ENCODE measurements at places on chromosomes 5 and 9.

DNA sequence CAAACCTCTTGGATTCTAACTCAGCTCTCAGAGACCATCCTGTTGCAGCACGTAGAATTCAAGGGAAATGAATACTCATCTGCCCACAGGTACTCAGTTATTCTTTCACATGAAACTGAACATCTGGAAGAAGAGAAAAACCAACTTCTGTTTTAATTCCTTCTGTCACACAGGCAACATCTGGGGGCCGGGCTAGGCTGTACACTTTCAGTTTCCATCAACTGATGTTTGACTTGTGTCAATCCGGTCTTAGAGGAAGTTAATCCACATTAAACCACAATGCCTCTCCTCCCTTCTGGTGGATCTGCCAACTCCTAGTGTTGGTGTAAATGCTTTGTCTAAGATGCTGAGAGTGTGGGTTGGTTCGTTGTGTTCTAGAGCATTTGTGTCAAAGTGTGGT lies 17.6 kb downstream of the DMRT3 start:
- no peak for DNase-seq

- DNase-seq = peak; percentile 76
These were observed 9.4 kb upstream of the PRSS3 start for GRCh38 chr9:33785914-33786313.

GRCh38 chr5:179126506-179126991 lies 66.4 kb downstream of the ZNF354C start:
- DNase-seq = peak; percentile 29

- DNase-seq = no peak
These were observed 40.6 kb downstream of the SFXN1 start for GRCh38 chr5:175519006-175519405.

DNA sequence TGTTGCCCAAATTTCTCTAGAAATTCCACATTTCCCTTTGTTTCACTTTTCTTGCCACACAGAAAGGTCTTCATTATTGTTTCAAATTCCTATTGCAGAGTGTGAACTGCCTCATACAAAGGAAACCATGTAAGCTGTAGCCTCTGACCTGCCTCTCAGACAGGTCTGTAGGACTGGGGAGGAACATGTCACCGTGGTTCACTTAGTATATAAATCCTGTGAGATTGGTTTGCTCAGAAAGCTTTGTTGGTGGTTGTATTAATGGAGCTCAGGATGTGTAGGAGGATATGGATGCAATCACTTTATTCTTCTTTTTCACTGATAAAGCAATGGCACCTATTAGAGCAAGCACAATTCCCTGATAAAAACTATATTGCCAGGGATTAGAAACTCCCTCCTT lies 4.2 kb downstream of the SGCD start:
- peak; percentile 15 for DNase-seq

GRCh38 chr5:82754759-82755158 lies 322.4 kb downstream of the TMEM167A start:
- DNase-seq = no peak

- DNase-seq = no peak
These were observed 2.8 kb downstream of the DCAF12 start for GRCh38 chr9:34123682-34124081.

DNA sequence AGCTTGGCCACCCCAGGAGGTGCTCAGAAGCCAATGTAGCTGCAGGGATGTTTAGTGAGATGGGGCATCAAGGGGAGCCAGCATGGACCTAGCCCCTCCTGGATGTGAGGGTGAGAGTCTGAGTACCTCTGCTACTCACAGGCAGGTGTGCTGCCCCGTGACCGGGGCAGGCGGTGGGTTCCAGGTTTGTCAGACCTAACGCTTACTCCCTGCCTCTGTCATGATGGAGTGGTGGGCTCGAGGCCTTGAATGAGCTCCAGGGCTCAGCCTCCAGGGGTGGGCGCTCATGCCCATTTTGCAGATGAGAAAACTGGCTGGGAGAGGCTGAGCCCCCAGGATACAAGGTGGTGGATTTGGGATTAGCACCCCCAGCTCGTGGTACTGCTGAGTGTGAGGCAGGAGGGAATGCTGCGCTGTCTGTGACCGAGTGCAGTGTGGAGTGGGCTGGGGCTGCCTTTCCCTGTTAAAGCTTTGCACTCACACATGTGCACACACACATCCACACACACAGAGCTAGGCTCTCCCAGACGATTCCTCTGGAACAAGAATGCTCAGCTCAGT lies 1.5 kb downstream of the RXRA start:
- peak; percentile 88 for DNase-seq

DNA sequence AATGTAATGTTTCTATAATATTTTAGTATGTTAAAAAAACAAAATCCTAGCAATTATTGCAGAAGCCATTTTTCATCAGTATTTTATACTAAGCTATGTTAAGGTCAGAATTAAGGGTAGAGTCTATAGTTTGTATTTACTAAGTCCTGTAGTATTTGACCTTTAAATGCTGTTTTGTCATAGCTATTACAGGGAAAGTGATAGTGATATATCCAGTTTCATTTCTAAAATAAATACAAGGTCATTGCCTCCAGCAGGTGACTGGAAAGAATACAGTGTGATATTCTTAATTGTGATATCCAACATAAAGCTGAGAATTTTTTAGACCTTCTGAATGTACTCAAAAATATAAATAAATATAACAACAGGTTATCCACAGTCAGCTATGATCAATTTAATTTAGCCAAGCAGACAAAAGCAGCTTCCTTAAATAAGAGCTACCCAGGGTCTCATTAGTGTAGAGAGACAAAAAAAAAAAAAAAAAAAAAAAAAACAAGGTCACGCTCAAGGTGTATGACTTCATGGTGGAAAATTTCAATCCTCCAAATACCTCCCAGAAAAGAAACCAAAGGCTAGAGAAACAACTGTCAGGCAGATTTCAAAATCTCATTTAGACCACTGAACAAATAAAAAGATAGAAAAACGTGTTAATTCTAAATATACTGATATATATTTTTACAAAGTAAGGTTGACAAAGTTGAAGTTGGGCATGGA lies 278.7 kb downstream of the HCN1 start:
- no peak for DNase-seq

DNA sequence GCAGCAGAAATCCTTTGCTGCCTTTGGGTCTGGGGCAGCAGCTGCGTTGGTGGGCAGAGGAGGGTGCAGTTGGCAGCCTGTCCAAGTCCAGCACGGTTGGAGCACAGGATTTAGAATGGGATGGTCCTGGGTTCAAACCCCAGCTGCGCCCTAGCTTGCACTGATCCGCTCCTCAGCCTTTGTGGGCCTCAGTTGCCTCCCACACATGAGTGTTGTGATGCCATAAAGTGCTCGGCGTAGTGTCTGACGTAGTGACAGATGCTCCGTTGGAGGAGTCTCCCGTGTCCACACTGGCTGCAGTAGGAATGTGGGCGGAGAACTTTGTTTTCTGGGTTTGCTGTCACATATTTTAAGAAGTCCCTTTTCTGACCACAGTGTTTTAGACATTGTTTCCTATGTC lies 36.0 kb downstream of the SLC46A2 start:
- no peak for DNase-seq

GRCh38 chr9:115171921-115172388 lies 54.0 kb upstream of the TNC start:
- no peak for DNase-seq

GRCh38 chr5:141858079-141858765 lies 20.0 kb downstream of the PCDH1 start:
- peak; percentile 44 for DNase-seq

DNA sequence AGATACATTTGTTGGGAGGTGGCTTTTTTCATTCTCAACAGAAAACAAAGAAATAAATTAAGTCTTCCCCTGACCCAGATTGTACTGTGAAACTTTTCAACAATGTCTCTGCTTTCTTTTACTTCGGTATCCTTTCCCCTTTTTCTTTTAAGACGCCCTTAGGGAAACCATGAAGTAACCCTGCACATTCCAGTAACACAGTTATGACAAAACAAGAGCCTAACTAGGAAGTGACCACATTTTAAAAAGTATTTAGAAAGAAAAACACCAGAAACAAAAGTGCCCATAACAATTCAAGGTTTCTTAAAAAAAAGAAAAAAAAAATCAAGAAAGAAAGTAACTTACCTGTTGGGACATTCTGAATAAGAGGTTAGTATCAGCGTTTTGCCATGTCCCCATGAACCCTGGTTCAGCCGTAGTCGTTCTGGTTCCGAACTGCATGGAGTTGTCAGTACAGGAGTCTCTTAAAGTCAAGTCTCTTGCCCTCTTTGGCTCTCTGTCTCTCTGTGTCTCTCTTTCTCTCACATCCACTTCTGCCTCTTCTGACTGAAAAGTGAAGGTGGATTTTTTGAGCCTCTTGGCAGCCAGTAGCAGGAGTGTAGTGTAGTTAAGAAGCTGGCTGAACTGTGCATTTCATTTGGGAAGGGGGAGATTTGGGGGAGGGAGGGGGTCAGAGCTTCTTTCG lies 142.9 kb downstream of the BNC2 start:
- peak; percentile 61 for DNase-seq
